ENCODE measurements at places on chromosomes 7 and 10.

- DNase-seq = peak; percentile 64
These were observed 1.4 kb downstream of the ETV1 start for GRCh38 chr7:13988065-13988464.

DNA sequence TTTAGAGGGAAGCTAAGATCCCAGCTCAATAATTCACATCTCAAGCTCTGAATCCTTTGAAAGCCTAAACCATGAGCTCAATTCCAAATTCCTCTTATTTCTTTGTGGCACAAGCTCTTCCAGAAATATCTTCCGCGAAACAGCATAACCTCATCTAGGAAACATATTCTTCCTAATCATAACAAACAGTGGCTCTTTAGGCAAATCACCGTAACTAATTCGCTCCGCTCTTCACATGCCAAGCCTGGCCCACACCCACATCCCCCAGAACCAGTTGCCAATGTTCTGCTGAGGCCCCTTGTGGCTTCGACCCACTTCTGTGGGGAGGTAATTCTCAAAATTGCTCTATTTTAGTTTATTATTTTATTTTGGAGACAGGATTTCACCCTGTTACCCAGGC lies 19.2 kb downstream of the GAD2 start:
- no peak for DNase-seq

DNA sequence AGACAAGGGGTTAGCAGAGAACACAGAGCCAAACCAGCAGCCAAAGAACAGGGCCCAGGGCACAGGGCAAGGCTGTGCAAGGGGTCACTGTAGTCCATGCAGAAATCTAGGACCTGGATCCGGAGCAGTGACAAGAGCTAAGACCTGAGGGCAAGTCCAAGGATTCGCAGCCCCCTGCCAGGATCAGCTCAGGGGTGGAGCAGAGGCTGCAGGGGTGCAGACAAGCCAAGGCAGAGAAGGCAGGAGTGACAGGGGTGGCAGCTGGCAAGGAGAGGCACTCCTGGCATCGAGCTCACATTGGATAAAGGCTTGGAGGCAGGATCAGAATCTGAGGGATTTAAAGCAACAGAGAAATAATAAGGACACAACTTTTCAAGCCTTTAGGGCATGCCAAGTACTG lies 80.7 kb upstream of the NANOS1 start:
- no peak for DNase-seq

- DNase-seq = peak; percentile 33
These were observed 79.4 kb downstream of the VWC2 start for GRCh38 chr7:49852619-49853462.

GRCh38 chr7:80127412-80128160 lies 7.0 kb upstream of the GNAI1 start:
- DNase-seq = no peak

DNA sequence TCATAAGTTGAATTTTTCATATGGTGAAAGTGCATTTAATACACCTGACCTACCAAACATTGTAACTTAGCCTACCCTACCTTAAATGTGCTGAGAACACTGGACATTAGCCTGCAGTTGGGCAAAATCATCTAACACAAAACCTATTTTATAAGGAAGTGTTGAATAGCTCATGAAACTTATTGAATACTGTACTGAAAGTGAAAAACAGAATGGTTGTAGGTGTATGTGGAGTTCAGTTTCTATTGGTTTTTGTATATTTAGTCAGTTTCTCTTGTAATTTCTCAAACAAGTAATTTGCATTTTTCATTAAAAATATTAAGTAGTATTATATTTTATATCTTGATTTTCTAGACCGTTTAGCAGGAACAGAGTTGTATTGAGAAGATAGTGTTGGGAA lies 15.3 kb downstream of the CCDC7 start:
- no peak for DNase-seq

DNA sequence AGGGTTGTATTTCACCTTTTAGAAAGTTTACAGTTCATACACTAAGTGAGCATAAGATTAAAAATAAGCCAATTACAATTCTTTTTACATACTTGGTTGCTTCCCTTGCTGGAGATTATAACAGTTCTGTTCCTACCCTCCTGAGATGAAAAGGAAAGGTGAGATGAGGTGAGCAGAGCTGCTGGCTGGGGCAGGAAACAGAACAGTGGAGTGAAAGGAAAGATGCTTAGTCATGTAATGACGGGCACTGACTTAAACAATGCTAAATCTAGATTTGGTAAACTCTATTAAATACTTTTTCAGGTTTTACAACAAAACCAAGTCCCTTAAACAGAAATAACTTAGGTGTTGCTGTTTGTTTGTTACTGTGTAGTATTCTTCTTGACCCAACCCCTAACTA lies 19.9 kb upstream of the ZEB1 start:
- no peak for DNase-seq

DNA sequence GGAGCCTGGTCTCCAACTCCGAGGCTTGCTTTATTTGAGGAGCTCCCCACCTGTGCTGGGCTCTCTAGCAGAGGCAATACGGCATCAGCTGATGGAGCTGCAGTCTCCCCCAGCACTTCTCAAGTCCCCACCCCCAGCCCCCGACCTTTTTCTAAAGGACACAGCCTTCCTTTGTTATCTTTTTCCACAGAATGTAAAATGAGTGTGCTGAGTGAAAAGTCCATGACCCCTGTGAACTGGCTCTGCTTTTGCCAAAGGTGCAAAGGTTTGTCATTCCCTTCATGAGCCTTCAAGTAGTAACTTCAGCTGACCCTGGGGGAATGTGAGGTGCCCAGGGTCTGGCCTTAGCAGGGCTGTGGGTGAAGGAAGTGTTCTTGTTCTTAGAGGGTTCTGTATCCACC lies 25.5 kb downstream of the LRRC4 start:
- DNase-seq = no peak

DNA sequence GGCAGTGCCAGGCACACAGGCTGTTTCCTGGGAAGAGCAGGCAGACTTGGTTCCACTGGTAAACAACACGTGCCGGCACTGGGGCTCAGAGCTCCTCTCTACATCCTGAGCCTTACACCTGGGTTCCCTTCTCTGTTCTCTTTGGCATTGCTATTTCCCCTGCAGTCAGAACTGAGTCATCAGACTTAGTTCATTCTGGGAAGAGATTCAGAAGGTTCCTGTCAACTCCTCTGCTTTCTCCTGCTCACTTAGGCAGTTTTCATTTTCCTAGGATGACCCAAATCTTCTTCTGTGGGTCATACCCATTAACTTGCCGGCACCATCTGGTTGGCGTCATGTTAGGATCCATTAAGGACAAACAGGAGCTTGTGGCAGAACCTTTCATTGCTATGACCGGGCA lies 33.4 kb upstream of the LRRC18 start:
- no peak for DNase-seq

- no peak for DNase-seq
These were observed 167.7 kb downstream of the NXPH1 start for GRCh38 chr7:8601121-8601520.

GRCh38 chr7:17669204-17669603 lies 271.1 kb downstream of the SNX13 start:
- DNase-seq = no peak

GRCh38 chr10:82211346-82211745 lies 336.4 kb downstream of the NRG3 start:
- DNase-seq = no peak

DNA sequence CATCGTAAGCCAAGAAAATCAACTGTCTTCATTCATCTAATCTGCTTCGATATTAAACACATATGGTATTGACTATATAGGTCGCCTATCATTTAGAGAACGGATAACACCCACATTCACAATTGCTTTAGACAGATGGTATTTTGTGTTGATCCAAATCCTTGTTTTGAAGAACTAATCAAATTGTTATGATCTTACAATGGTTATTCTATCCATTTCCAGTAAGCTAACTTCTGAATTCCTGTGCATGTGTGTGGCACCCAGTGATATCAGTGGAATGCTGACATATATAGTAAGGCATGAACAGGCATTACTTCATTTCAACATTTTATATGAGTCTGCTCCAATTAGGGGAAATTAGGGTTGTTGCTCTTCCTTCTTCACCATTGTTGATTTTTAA lies 98.8 kb downstream of the SEMA3E start:
- peak; percentile 45 for DNase-seq

- DNase-seq = no peak
These were observed 2.5 kb downstream of the ENTPD1 start for GRCh38 chr10:95758351-95759025.

GRCh38 chr10:83991986-83992753 lies 147.1 kb upstream of the GHITM start:
- no peak for DNase-seq

GRCh38 chr10:34164029-34164428 lies 651.1 kb downstream of the PARD3 start:
- no peak for DNase-seq

DNA sequence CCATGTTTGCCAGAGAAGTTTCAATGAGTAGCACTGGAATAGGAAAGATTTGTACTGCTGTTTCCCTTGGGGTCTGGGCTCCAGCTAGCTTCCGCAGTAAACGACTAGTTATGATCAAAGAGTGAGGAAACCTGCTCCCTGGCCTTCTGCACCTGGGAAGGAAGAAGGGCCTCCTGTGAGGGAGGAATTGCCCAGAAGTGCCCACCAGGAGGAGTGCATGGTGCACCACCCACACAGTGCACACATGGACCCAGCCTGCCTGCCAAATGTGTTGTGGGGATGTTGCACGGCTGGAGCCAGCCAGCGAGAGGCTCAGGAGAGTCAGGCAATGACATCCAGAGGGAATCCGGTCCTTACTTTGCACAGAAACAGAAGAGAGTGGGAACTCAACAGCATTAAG lies 27.0 kb upstream of the FAM107B start:
- DNase-seq = no peak

DNA sequence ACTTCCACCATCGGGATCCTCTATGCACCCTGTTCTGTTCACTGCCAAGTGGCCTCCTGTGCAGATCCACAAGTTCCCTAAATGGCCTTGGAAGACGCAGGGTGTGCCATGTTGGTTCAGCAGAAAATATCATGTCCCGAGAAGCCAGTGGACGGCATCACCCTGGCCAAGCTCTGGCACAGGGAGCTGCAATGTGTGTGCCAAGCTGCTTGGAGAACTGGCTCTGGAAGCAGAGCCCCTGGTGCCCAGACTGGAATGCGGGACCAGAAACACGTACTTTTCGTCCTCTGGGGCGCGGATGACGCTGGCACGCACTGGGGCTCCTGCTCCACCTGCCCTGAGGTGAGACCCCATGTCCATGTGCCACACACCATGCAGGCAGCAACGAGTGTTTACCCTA lies 124.7 kb upstream of the CARD11 start:
- DNase-seq = no peak

DNA sequence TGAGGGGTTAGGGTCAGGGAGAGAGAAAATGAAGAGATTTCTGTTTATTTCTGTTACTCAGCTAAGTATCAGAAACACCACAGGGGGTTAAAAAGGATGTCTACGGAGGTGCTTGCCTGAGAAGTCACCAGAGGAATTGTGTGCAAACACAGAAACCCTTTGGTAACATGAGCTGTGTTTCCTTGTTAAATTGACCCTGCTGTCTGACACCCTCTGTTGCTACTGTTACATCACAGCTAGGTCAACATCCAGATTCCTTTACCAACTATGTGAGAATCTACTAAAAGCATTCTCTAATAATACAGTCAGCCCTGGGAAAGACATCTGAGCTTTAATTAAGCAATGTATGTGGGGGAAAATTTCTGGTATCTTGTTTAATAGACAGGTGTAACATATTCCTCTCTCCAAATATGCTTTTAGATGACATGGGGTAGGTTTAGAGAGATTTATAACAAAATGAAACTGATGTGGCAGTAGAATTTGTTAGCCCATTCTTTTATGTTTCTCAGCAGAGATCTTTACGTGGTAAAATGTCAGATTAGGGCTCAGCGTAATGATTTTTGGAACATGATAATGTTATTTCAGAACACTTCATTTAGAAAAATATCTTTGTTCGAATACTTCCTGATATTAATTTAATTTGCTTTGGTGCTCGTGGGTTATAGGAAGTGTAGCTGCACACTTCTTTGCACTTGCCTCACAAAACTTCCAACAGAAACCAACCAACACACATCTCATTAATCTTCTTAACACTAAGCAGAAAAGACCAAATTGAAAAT lies 168.0 kb upstream of the AHR start:
- peak; percentile 90 for DNase-seq

GRCh38 chr7:38819463-38819862 lies 89.5 kb downstream of the VPS41 start:
- no peak for DNase-seq

- DNase-seq = no peak
These were observed 35.8 kb downstream of the TAX1BP1 start for GRCh38 chr7:27775782-27776181.

DNA sequence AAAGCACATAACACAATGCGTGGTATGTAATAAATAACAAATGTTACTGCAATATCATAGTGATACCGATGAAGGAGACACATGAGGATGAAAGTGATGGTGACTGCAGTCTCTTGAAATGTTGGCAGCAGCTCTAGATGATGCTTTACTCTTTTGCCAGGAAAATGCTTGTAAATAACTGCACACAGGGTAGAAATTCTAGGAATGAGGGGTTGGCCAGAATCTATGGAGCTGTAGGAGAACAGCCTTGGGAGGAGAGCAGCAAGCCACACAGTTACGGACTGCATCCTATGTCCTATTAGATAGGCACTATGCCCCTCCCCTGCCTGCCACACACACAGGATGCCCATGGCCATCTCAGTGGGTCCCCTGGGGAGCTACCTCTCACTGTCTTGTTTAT lies 97.6 kb upstream of the GSDME start:
- no peak for DNase-seq

DNA sequence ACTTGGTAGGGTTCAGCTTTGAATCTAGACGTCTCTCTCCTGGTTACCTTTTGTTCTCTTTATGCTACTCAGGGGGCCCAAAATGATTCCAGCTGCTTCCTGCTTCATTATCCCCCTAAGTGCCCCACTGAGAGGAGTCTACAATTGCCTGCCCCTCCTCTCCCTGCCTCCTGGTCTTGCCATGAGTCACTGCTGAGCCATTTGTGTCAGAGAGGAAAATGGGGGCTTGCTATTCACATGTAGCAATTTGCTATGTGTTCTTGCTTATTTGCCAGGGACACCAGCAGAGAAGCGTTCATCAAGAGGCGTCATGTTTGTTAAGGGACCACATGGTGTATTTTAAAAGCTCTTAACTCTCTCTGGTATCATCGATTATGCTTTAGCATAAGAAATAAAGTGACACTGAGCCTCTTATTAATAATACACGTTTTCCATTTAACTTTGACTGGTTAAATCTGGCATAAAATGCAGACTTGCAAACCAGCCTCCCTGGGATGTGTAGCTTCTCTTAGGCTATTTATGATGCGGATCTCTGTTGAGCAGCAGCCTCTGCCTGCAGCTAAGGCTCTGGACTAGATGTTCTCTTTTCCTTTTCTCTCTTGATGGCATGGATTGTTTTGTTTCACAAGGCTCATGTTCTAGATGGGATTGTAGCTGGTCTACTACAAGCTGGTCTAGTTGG lies 239.3 kb downstream of the AUTS2 start:
- peak; percentile 62 for DNase-seq

GRCh38 chr7:80499350-80499953 lies 12.4 kb downstream of the GNAT3 start:
- DNase-seq = peak; percentile 90

DNA sequence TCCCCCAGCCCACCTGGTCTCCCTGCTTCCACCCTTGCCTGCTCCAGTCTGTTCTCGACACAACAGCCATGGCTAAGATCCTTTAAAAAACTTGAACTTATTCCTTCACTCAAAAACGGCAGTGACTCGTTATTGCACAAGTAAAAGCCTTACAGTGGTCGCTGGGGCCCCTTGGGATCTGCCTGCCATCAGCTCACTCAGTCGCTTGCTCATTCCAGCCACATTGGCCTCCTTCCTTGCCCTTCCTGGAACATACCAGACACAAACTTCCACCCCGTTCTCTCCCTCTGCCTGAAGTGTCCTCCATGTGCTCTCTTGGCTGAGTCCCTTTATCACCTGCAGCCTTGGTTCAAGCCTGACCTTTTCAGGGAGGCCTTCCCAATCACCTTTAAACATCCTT lies 4.7 kb downstream of the CCNY start:
- no peak for DNase-seq

- no peak for DNase-seq
These were observed 58.1 kb downstream of the PARP12 start for GRCh38 chr7:140004672-140005071.
